OCI-M1 (cell line): ENCODE measurements at places on chromosomes 2 and 18.

DNA sequence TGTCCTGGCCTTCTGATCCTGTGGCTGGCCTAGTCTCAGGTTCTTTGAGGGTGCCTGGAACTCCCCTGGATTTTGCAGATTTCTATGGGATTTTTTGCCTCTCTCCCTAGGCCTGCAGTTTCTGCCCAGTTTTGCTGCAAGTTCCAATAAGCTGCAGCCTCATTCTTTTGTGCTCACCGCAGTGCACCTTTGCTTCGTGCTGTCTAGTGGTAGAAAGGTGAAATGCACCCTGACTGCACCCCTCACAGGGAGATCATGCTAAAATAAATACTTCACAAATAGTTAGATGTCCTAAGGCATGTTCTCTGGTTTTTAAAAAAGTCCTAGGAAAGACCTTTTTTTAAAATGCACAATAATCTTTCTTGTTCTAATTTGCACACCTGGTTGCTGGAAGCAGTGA is 72.5 kb downstream of the GNAL start:
- no peak for DNase-seq

GRCh38 chr18:60534538-60534937 is 162.0 kb upstream of the MC4R start:
- DNase-seq, result peak; percentile 68

DNA sequence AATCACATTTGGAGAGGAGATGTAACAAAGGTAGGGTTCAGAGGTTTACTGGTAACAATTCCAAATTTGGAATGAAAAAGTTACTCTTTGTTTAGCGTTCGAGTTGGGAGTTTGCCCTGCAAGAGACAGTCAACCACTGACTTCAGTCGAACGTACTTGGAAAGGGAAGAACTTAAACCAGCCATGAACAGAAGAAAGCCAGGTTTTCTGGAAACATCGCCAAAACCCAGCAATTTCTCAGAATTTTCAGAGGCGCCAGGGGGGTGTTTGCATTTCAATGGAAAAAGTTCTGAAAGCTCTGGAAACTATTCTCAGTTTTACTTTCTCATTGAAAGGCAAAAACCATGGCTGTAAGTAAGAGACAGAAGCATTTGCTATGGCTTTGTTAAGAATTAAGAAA is 28.5 kb upstream of the AQP4 start:
- no peak for DNase-seq

DNA sequence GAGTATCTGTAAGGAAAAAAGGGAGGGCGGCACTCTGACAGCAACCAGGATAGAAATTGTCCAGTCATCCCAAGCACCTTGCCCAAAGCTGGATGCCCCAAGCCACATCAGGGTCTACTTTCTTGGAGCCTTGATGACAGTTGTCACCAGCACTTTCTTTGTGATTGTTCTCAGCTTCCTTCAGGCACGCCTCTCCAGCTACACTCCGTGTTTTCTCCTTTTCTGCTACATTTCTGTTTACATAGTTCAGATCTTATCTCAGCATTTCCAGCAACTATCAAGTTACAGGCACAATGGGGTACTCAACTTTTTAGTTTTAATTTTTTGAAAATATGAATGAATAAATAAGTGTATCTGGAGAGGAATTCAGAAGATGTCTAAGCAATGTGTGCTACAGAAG is 115.3 kb upstream of the CELF4 start:
- DNase-seq, result no peak

DNA sequence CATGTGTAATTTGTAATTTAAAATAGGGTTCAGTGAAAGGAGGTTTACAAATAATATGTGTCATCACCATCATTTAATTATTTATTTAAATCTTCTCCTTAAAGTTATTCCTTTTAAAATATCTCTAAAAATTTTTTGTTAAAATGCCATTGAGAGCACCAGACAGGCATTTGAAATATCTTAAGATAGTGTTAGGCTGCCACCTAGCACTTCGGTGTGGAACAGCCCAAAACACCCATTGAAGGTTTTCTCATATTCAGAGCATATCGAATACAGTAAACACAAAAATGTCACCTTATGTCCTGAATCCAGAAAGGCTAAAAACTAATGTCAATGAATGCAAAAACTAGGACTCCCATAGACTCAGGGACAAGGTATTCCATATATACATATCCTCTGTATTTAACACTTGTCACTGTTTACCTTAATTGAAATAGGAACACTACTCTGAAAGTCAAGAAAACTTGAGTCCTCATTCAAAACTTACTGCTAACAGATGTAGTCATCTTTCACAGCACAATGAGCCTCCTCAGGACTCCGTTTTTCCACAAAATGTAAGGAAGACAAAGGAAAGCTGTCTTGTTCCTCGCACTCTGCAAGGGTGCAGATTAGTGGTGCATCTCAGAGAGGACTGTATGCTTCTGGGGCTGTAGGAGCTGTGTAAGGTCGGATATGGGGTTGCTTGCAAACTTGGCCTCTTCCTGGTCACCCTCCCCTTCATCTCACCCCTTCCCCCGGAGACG is 329.5 kb downstream of the PAX3 start:
- peak; percentile 49 for DNase-seq

GRCh38 chr2:135931776-135932443 is 53.5 kb downstream of the DARS1 start:
- no peak for DNase-seq

DNA sequence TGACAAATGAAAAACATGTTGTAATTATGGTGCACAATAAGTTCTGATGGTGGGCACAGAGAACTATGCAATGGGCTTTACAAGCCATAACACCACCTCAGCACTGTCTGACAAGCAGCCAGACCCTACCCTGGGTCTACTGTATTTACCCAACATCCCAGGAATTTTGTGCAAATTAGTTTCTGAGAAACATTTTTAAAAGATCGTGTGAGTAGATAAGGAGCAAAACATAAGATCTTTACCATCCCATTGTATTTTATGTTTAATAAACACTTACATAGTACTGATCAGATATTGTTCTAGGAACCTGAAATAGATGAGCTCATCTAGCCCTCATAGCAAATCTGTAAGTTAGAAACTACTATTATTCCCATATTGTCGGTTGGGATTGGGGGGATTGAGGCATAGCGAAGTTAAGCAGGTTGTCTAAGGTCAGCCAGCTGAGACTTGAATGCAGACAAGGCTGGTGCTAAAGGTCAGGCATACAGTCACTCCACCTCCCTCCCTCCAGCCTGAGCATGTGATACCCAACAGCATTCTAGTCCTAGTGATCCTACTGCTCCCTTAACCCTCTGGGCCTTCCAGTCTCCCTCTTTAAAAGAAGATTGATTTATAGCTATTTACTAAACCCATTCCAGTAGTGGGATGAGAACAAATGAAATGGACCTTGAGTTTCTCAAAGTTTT is 67.4 kb upstream of the STAM2 start:
- DNase-seq, result no peak

DNA sequence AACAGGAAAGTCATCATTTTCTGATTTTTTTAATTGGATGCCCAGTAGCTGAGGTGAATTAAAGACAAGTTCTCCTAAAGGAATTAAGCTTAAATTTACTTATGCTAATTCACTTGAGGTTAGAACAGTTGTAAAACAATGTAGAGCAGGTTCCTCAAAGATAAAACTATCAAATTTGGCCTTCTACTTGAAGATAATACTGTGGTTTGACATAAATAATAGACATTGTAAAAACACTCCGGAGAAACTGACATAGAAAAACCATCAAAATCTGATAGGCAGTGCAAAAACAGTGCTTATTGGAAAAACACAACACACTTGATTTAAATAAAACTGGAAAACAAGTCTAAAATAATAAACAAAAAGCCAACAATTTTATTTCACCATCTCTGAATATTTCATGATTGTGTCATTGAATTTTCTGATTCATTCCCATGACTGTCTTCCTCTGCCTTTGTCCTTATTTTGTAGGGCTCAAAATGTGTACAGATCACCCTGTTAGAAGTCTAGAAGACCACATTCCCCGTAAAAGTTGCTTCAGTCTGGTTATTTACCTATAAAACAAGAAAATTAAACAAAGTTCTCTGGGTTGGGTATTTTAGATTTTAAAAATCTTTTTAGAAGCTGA is 28.3 kb upstream of the SLC40A1 start:
- peak; percentile 89 for DNase-seq

GRCh38 chr2:149860276-149860921 is 272.8 kb upstream of the MMADHC start:
- peak; percentile 38 for DNase-seq

DNA sequence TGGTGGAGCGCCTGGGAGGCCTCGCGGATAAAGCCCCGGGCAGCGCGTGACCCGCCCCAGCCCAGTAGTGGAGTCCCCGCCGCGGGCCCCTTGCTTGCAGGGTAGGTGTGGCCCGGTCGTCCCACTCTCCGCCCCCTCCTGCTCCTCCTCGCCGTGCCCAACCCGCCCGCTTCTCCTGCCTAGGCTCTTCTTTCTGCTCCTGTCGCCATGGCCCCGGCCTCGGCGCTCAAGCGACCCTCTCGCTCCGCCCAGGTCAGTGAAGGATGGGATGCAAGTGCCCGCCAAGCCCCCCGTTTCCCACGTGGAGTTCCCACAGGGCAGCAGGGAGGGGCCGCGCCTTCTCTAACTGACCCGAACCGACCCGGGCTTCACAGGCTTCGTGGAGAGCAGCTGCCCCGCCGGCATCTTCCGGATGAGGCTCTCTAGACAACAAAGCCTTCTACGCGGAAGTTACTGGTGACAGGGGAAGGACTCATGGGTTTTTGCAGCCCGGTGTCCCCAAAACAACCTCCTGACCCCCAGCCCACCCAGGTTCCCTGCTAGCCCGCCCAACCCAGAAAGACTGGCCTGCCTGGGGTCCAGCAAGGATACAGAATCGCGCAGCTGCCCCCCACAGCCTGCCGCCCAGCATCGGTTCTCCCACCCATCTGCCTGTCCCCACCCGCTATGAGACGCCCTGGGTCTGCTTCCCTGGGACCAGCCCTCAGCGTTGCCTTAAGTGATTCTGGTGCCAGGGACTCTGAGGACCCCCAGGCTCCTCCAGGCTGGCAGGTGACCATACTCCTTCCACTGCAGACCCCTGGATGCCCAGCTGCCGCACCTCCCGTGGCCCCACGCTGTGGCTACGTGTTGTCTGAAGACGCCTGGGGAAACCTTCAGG is 32.8 kb downstream of the TTC32 start:
- DNase-seq, result no peak

- no peak for DNase-seq
Measured at GRCh38 chr18:13890761-13891361, 24.5 kb downstream of the MC2R start.

DNA sequence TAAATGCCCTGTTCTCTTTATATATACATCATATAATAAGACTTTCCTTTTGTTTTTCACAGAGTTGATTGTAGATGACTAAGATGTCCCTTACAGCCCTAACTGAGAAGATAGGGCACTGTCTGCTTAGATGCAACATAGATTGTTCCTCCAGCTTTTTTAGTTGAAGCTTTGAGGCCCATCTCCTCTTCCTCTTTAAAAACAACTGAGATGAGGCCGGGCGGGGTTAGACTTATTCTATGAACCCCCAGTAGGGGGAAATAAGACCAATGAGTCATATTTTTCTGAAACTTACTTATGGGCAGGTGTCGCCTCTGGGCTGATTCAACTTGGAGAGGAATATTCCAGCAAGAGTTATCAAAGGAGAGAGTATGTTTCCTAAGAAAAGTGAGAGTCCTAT is 84.6 kb downstream of the FBXO15 start:
- peak; percentile 11 for DNase-seq

GRCh38 chr18:56214706-56215105 is 423.7 kb downstream of the TXNL1 start:
- DNase-seq, result peak; percentile 65

DNA sequence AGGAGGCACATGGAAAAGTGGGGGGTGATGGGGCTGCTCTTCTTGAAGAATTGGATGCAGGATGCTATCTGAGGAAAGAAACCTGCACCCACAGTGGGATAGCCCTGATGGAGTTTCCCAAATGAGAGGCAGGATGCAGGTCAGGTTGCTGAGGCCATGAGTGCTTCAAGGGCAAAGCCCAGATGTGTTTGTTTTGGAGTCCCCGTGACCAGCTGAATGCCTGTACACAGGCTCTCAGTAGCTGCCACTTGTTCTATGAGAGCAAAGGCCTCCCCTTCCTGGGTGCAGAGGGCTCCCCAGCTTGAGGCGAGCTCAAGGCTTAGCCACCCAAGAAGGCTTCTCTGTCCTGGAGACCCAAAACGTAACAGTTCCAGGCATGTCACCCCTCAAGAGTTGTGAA is 192.7 kb downstream of the SEPTIN10 start:
- DNase-seq, result no peak

DNA sequence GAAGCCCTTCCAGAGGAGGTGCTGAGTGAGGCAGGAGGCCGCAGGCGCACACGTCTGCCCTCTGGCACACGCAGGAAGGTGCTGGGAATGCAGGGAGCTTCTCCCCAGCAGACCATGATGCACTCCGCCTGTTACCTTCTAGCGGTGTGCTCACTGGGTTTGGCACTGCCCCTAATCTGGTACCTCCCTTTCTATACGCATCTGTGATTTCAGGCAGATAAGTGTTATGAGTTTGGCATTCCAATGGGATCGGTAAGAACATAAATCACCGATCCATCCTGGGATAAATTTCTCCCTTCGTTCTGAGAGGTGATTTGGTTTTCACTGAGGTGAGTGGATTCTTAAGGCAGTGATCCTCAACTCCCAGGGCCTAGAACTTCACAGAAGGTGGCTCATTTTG is 34.6 kb downstream of the ODC1 start:
- no peak for DNase-seq

DNA sequence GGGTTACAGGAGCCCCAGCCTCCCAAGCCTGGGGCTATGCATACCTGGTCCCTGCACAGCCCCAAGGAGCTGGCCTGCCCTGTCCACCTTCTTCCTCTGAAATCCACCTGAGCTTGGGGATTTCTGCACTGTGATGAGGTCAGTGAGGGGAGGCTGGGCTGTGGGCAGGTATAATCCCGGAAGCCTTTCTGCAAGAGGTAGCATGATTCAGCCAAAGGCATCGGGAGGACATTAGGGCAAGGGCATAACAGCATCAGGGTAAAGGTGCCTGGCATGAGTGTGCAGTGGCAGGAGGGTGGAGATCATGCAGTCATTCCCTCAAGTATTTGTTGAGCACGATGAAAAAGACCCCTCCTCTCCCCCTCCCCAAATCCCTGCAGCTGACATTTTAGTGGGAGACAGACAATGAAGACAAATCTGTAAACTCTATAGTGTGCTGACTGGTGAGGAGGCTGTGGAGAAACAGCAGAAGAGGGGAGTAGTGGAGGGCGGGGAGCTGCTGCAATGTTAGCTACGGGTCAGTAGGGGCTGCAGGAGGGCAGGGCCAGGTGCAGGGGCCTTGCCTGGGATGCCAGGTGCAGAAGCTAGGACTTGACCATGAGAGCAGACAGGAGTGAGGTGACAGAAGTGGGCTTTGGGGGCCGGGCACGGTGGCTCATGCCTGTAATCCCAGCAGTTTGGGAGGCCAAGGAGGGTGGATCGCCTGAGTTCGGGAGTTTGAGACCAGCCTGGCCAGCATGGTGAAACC is 18.7 kb downstream of the ZFP36L2 start:
- no peak for DNase-seq

GRCh38 chr2:238027058-238027457 is 33.7 kb upstream of the SCLY start:
- no peak for DNase-seq

GRCh38 chr2:82275599-82275998 is 1971.0 kb upstream of the LRRTM1 start:
- no peak for DNase-seq

- DNase-seq, result no peak
Measured at GRCh38 chr18:22868831-22869230, 64.3 kb upstream of the RBBP8 start.
